ENCODE measurements at places on chromosomes 16 and 17. TPM values are rescaled to one million over a fixed set of nuclear protein-coding genes. Genes with fewer than 3 reads are reported as not detected.

- no peak overlapping the region for H3K27ac ChIP-seq
- peak overlapping the region; percentile 17 for H3K4me3 ChIP-seq
- DNase-seq: peak; percentile 44
- H3K4me1 ChIP-seq: peaks cover 47% of the 10 kb centered on the region
Observed at GRCh38 chr16:89489898-89490438, 393 bp downstream of the ANKRD11 start.

- H3K27ac ChIP-seq: no peak overlapping the region
- no peaks in the 10 kb centered on the region for H3K36me3 ChIP-seq
- peaks cover 4% of the 10 kb centered on the region for H3K4me1 ChIP-seq
- peaks cover 42% of the 10 kb centered on the region for H3K27me3 ChIP-seq
- no peak overlapping the region for H3K4me3 ChIP-seq
Observed at GRCh38 chr16:14354561-14355351, 275.3 kb downstream of the PARN start.

GRCh38 chr16:14219983-14220382 lies 148.9 kb downstream of the MRTFB start:
- no peak overlapping the region for H3K4me3 ChIP-seq
- H3K27ac ChIP-seq: peak overlapping the region; percentile 87
- H3K4me1 ChIP-seq: peaks cover 14% of the 10 kb centered on the region
- H3K36me3 ChIP-seq: peaks cover 61% of the 10 kb centered on the region

The P2RX5 gene
- total RNA-seq: 0.66 TPM

DNA sequence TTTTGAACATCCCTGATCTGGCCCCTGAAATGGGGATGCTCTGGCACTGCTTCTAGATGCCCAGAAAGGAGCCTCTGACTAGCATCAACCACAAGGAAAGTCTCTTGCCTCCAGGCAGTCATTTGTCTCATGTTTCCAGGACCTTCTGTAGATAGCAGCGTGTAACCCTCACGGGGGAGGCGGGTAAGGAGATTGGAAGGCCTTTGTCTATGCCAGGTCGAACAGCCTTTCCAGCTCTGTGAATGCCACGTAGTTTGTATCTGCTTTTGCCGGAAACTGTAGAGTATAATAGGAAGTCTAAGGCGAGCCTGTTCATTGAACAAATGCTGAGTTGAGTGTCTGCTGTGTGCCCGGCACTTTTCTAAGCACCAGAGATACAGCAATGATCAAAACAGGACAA lies 43.9 kb upstream of the AQP8 start:
- no peaks in the 10 kb centered on the region for H3K4me1 ChIP-seq
- no peak for DNase-seq
- no peak overlapping the region for H3K4me3 ChIP-seq
- H3K27ac ChIP-seq: no peak overlapping the region
- H3K36me3 ChIP-seq: peaks cover 47% of the 10 kb centered on the region

DNA sequence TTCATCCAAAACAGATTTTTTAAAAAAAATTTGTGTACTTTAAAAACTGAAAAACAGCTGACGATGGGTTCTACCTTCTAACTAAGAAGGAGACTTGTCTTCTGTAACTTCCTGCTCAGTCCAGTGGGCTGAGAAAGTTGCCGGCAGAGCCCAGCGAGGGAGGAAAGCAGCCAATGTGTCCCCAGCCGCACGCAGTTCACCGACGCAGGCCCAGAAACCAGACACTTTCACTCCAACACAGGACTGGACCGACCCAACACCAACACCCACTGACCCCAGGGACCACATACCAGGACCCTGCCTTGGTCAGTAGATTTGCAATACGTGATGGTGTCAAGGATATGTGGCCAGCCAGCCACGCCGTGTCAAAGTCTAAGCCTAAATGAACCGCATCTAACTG lies 25.6 kb downstream of the TRAP1 start:
- DNase-seq: no peak
- H3K4me1 ChIP-seq: peaks cover 8% of the 10 kb centered on the region
- H3K27ac ChIP-seq: no peak overlapping the region
- H3K4me3 ChIP-seq: no peak overlapping the region

GRCh38 chr17:27379888-27380533 lies 76.2 kb upstream of the KSR1 start:
- peak overlapping the region; percentile 93 for H3K27ac ChIP-seq
- peak; percentile 48 for DNase-seq
- H3K27me3 ChIP-seq: no peaks in the 10 kb centered on the region
- H3K36me3 ChIP-seq: no peaks in the 10 kb centered on the region
- H3K4me1 ChIP-seq: peaks cover 29% of the 10 kb centered on the region

Data from mesothelial cell of epicardium (in vitro differentiated cells).